Stimulated activated CD4-positive, alpha-beta T cell treated with anti-CD3 and anti-CD28 coated beads, Interleukin-4, amount 100 ng/mL, for 24 hours (primary cell): ENCODE measurements at places on chromosomes 3 and 15.

DNA sequence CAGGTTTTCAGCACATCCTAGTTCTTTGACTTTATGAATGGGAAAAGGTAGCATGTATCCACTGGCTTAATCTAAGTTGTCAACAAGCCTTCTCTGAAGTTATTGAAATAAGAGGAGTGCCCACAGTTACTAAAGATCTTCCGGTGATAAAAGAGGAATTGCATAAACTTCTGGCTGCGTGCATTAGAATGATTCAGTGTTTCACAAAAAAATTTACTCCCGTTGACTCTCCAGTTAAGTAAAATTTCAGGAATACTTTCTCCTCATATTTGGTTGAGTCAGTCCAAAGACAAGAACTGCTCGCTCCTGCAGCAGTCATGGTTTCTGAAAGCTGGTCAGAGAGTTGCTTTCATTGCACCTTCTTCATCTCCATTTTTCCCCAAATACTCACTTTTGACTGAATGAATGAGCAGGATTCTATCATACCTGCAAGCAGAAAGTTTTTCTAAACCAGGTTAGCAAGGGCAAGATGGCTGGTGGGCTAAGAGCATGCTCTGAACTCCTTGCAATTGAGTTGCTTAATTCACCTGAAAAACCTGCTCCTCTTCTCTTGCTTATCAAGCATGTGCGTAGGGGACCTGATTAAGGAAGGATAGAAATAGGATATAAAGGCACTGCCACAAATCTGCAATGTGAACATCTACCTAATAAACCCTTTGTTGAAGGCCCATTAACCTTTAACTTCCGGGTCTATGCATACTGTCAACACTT is 64.2 kb upstream of the TIMP4 start:
- DNase-seq: no peak

GRCh38 chr3:79930196-79930595 is 162.4 kb upstream of the ROBO1 start:
- no peak for DNase-seq

DNA sequence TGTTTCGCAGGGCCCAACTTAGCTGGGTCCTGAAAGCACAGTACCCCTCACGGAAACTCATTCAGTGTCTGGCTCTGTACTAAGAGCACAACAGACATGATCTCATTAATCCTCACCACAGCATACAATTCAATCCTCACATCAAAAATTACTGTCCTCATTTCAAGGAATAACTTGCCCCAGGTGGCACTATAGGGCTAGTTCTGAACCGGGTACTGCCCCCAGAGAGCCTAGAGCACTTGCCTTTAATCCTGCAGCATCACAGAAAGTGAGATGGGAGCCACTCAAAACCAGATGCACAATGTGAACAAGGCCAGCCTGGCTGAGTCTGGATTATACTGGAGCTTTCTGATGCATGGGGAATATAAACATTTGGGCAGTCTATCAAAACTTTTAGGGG is 122.6 kb downstream of the OSBPL10 start:
- DNase-seq: no peak

DNA sequence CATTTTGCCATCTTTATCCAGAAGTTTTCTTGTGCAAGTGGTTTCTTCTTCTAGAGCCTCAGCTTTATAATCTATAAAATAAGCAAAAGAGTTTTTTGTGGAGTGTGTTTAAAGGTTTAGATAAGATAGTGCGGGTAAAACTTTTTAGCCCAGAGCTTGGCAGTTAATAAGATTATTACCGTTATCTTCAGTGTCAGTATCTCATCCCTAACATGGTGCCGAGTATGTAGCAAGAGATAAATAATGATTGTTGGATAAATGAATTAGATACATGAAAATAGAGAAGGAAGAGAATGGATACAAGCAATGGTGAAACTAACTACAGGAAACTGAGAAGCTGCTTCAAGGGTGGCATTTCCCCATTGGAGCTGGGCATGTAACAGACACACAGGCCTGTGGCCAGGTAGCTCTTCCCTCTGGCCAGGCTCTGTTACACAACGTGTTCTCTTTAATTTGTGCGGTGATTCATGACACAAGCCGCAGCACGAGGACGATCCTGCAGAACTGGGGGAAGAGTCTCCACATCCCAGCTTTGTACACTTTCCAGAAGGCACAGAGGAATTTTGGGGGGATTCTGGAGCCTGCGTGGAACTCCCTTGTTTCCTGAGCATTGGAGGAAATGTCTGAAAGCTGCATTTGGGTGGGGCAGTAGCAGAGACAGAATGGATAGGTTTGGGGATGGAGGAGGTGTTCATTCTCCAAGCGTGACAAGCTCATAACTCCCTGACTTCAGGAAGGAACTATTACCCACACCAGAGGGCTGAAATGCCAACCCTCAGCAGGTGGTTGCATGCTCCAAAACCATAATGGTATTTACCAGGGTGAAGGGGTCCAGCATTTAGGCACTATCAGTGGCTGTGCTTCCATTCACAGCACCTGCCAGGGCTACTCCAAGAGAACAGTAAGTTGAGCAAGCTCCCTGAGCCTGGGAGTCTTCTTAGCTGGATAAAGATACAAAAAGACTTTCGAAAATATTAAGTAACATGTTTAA is 14.2 kb upstream of the ST6GAL1 start:
- DNase-seq: no peak

DNA sequence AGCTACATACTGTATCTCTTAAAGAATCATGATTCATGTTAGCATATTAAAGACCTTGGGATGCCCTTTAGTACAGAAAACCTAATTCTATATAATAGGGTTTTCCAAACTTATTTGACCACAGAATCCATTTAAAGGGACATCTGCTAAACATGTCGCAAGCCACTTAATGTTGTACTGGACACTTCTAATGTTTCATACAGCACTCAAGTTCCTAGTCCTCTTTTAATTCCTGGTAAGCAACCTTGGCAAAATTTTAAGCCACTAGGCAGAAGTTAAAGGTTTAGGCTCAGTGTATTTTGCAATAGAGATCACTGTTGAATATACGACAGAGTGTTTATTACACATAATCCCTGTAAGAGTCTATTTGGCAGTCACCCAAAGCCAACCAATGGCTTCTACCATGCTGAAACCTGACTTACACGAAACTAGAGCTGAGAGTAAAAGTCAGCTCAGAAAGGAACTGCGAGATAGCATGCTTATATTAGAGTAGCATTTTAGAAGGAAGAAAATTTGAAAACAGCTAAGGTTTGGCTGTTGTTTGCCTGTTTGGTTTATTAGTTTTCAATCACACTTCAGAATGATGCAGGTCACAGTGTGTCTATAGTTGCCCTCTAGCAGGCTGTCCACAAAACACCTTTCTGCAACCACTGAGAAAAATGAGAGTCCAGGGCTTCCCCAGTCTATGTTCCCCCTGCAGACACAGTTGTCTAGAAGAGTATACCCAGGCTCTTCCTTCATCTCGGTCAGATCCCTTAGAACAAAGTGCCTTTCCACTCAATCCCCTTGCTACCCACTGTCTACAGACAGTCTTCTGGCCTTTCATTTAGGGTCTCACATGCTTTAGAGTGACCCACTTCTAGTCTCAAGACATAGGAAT is 104.4 kb downstream of the FMN1 start:
- no peak for DNase-seq

- DNase-seq: no peak
Measured at GRCh38 chr15:98614681-98615080, 33.7 kb upstream of the IGF1R start.

DNA sequence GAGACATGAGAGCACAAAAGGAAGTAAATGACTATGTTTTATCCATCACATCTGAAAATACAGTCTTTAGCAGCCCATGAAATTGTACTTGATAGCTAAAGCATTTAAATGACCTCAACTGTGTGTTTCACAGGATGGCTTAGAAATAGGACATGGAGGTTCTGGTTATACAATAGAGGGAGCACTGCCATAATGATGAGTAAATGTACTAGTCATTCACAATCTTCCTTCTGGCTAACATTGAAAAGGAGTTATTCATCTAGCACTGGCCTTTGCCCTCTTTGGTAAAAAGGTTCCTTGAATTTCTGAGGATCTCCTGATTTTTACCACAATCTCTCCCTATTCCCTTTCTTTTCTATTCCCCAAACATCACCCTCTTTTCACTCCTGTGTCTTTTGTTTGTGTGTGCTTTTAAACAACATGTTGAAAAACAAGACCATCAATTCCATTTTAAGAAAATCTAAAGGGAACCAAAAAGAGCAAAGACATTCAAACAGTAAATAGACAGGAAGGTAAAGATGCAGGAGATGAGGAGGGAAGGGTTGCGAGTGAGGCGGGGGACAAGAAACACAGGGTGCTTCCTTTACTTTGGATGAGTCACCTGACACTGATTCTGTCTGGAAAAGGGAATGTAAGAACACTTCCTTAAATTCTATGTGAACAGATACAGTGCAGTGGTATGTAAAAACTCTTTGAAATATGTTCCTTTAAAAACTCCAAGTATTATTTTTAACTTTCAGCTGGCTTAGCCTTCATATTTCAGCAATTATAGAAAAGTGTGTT is 619.0 kb downstream of the MECOM start:
- no peak for DNase-seq

DNA sequence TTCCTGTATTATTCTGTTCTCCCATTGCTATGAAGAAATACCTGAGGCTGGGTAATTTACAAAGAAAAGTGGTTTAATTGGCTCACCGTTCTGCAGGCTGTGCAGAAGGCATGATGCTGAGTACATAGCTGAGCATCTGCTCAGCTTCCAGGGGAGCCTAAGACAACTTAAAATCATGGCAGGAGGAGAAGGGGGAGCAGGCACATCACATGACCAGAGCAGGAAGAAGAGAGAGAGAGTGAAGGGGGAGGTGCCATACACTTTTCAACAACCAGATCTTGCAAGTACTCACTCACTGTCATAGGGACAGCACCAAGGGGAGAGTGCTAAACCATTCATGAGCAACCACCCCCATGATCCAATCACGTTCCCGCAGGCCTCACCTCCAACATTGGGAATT is 184.4 kb downstream of the GOLGA8K start:
- no peak for DNase-seq

DNA sequence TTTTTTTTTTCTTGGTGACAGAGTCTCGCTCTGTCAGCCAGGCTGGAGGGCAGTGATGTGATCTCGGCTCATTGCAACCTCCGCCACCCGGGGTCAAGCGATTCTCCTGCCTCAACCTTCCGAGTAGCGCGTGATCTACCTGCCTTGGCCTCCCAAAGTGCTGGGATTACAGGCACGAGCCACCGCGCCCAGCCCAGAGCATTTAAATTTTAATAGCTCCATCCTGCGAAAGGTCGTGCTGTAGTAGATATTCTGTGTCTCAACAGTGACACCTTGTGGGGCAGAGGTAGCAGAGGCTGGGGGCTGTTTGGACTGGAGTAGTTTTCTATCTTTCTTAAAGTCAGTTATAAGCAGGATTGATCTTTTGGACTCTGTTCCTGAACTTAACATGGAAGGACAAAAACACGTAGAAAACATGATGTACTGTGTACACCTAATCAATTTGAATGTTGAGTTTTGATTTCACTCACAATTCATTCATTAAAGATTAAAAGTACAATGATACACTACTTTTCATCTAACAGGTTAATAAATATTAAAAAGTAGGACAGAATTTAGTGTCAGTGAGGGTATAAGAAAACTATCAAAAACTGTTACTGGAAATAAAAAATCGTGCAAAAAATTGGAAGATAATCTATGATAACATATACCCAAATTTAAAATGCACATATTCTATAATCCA is 11.0 kb upstream of the PDCD6IP start:
- peak; percentile 65 for DNase-seq

- DNase-seq: peak; percentile 59
Measured at GRCh38 chr3:187041362-187042307, 97.7 kb downstream of the RPL39L start.

- DNase-seq: peak; percentile 74
Measured at GRCh38 chr3:106176734-106177133, 307.9 kb upstream of the CBLB start.

DNA sequence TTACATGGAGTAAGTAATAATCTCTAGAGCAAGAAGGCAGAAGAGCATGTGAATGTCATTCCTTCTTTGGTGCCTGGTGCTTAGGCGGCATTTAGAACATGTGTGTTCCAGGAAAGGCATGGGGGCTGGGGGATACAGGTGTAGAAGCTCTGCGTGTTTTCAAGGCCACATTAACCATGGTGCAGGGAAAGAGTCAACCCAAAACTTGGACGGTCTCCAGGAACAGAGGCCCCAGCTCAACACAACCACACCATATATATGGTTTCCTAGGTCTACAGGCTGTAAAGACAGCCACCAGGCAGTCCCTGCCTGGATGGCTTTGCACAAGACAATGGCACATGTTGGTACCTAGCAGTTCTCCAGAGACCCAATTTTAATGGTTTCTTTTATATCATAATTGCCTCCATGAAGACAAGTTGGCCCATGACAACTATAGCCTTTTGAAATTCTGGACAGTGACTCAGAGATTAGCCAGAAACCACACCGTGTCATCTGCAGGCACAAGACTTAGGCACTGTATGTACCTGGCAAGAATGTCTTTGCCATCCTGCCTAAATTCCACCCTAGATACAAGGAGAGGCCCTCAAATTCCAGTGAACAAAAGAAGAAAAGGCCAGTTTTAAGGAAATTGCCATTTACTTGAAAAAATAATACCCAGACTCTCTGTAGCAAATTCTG is 25.0 kb upstream of the DGKG start:
- DNase-seq: no peak

- DNase-seq: no peak
Measured at GRCh38 chr15:84671211-84671610, 13.2 kb upstream of the NMB start.

- no peak for DNase-seq
Measured at GRCh38 chr15:86178845-86179244, 99.2 kb downstream of the AGBL1 start.

- DNase-seq: peak; percentile 11
Measured at GRCh38 chr3:17195192-17195611, 310.4 kb downstream of the PLCL2 start.

GRCh38 chr3:172107403-172107802 is 68.0 kb downstream of the FNDC3B start:
- DNase-seq: peak; percentile 68

- no peak for DNase-seq
Measured at GRCh38 chr3:112460519-112461195, 38.6 kb downstream of the BTLA start.

GRCh38 chr3:33380653-33381052 is 59.6 kb downstream of the UBP1 start:
- DNase-seq: no peak

GRCh38 chr3:162978136-162978535 is 1481.5 kb downstream of the OTOL1 start:
- no peak for DNase-seq

DNA sequence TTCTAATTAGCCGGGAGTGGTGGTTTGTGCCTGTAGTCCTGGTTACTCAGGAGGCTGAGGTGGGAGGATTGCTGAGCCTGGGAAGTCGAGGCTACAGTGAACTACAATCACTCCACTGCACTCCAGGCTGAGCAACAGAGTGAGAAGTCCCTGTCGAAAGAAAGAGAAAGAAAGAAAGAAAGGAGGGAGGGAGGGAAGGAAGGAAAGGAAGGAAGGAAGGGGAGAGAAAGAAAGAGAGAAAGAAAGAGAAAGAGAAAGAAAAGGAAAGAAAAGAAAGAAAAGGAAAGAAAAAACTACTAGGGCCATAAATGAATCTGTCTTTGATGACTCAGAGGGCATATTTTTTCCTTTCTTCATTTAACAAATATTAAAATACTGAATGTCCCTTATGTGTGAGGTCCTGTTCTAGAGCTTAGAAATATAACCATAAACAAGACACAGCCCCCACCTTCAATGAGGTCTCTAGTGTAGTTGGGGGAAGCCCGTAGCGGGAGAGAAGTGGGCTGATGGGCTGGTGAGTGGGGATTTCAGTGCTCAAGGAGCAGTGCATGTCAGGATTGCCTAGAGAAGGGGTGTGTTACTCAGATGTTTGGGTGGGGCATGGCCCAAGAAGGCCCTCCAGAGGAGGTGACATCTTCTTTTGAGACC is 35.2 kb upstream of the PIAS1 start:
- DNase-seq: no peak
